ENCODE measurements at places on chromosomes 4 and X.

- no peak for DNase-seq
These were observed 182.5 kb upstream of the NPY2R start for GRCh38 chr4:155025762-155026457.

DNA sequence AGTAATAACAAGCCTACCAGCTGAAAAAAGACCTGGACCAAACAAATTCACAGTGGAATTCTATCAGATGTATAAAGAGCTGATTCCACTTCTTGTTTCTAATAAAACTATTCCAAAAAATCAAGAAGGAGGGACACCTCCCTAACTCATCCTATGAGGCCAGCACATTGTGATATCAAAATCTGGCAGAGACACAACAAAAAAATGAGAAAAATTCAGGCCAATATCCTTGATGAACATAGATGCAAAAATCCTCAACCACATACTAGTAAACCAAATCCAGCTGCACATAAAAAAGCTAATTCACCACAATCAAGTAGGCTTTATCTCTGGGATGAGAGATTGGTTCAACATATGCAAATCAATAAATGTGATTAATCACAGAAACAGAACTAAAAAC is 147.9 kb upstream of the NEIL3 start:
- no peak for DNase-seq

- no peak for DNase-seq
These were observed 47.5 kb downstream of the PKD2 start for GRCh38 chr4:88054901-88055300.

DNA sequence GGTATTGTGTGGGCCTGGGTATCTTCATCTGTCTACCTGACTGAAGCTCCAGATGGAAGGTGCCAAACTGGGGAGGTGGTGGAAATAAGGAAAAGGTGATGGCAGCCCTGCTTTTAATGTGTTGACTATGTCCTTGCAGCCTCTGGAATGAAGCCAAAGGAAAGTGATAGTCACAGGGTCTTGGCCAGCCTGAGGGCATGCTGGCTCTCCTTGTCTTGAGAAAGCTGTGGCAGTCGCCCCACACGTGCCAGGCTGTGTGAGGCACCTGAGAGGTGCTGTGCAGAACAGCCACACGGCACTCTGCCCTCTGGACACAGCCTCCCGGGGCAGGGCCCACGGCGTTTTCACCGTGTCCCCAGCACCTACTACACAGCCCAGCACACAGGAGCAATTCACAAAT is 77.6 kb downstream of the NAT8L start:
- no peak for DNase-seq

- no peak for DNase-seq
These were observed 2.9 kb upstream of the ADH6 start for GRCh38 chr4:99221980-99222379.

DNA sequence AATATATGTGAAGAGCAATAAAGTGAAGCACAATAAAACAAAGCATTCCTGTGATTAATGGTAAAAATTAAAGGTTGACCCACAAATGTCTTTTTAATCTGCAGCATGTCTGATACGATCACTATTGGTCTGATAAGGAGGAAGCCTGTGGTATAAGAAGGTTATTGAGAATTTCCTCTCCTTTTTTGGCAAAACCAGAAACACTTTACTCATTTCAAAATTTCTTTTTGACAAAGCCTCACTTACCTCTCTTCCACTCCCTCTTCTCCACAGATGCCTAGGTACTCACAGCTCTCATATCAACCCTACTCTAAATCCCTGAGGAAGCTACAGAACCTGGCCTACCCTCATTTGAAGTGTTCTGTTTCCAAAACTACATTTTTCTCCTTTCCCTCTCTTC is 56.1 kb downstream of the TSPAN5 start:
- no peak for DNase-seq

DNA sequence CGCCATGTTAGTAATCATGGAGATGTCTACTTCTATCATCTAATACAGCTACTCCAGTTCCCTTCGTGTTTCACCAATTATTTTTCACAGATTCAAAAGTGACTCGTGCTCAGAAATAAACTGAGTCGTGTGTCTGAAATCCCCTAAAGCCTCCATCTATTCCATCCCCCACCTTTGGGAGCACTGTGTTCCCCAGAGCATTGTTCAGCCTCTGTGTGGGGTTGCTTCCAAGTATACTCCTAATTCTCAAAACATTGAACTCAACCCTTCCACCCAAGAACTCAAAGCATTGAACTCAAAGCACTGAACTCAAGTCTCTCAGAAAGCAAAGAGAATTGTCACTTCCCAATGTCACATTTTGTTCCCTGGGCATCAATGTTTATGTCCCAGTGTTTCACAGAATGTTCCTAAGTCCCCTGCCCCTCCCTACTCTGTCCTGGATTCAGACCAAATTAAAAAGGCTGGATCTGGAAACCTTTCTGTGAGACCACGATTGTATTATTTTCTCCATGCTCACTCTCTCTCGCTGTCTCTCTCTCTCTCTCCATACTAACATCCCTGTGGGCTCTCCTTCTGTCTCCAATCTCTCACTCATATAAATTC is 138.5 kb upstream of the QRFPR start:
- no peak for DNase-seq

DNA sequence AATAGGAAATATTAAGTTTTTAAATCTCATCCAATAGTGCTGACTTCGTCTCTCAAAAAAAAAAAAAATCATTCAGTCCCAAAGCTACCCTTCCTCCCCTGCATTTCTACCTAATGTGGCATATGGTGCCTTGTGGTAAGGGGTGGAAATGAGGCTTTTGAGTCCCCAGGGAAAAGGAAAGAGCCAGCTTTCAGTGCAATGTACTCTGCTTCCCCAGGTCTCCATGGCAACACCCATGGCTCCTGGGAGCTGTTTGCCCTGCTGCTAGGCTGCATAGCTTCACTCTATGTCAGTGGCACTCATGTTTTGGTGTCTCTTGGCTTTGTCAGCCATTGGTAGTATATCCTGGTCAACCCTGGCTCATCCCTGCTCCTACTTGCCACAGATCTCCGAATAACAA is 175.9 kb downstream of the SLC39A8 start:
- no peak for DNase-seq

DNA sequence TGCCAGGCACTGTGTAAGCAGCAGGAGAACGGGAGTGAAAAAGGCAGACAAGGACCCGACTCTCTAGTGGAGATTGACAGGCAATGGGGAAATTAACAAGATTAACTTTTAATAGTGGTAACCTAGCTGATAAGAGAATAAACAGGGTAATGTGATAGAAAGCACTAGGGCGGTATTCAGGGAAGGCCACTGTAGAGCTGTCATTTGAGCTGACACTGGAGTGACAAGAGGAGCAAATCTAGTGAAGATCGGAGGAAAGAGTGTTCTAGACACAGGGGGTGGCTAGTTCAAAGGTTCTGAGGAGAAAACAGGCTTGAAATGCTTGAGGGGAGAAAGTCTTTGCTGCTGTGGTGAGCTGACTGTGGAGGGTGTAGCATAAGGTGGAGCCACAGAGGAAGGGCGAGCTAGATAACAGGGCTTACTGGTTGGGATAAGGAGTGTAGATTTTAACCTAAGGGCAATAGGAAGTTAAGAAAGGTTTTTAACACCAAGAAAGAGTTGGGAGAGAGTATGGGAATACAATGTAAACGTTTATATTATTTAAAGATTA is 122.8 kb downstream of the SLC10A7 start:
- no peak for DNase-seq

- no peak for DNase-seq
These were observed 1361.9 kb upstream of the ADGRL3 start for GRCh38 chr4:59838236-59838635.

DNA sequence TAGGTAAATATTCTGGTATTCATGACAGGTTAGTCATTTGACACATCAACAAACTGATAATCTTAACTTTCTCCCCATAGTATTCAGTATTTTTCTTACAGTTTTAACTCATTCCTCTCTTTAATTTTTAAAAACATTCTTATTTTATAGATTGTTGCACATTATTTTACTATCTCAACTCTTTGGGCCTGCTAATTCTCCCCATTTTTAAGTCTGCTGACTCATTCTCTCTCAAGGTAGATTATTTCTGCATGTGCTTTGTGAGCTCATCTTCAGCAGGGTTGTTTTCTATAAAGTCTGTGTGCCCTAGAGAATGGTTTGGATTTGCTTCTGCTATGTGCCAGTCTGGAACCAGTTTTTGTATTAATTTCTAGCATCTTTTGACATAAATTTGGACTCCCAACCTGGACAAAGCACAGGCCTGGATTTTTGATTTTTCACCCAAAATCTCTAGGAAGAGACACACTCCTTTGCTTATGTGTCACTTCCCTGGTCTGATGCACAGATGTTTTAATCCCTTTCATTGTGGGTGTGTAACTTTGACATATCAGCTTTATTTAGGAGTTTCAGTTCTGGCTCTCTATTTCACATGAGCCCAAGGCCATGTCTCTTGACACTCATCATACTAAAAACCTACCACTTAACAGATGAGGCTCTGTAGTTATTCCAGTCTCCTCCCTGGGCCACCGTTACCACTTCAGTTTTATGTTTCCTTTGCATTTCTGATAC is 194.3 kb upstream of the PGRMC2 start:
- DNase-seq, result no peak

DNA sequence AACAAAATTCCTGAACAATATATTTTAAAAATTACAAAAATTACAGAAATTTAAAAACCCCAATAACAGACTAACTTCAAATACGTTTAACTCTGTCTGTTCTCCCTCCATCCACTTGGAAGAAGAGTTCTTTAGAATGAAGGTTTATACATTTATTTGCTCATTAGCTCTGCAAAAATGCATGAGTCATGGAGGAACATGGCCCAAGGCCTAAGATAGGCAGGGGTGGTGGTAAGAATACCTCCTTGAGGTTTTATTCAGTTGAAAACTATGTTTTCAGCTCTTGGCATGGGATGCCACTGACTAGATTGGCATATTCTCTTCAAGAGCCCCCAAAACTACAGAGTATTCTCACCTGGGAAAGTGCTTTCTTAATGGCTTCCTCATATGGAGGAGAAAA is 8.8 kb upstream of the LRRC66 start:
- no peak for DNase-seq

GRCh38 chrX:139559383-139560042 is 29.0 kb downstream of the F9 start:
- DNase-seq, result no peak

DNA sequence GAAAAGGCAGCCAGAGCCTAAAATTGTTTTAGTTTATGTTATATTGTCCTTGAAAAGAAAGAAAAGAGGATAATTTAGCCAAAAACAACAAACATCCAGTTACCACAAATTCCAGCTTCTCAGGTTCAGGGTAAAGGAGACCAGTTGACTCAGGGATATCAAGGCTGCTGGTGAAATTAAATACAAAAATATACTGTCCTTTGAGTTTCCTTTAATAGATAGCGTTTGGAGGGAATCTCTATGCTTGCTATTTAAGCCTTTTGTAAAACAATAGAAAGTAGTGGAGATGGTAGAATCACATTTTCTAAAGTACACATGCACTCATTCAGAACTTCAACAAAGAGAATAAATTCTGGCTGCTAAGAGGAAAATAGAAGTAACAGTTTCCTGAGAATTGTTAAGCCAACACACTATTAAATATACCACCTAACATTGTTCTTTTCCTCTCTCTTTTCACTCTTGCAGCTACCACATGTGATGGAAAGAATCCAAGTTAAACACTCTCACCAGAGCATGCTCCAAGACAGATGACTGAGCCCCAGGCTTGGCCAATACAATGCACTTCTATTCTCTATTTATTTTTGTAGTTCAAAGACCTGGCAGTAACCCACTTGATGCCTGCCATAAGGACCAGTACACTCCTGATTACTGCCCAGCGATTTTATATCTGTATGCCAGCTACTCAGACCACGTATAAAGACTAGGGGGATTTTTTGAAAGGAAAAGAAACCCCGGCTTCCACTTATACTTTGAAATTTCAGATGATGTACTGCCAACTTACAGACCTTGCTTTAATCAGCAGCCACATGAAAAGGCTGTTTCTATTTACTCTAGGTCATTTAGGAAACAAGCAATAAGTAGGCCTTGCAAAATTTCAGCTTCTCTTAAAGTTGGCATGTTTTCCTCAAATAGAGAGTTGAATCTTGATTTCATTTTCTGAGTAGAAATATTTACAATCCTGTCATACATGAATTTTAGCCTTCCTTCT is 756.9 kb downstream of the FAT4 start:
- no peak for DNase-seq

GRCh38 chrX:152638443-152638904 is 779 bp downstream of the GABRQ start:
- no peak for DNase-seq

- no peak for DNase-seq
These were observed 1.2 kb downstream of the UGDH start for GRCh38 chr4:39525822-39526690.

GRCh38 chr4:83860200-83860599 is 324.3 kb downstream of the GPAT3 start:
- DNase-seq, result no peak

DNA sequence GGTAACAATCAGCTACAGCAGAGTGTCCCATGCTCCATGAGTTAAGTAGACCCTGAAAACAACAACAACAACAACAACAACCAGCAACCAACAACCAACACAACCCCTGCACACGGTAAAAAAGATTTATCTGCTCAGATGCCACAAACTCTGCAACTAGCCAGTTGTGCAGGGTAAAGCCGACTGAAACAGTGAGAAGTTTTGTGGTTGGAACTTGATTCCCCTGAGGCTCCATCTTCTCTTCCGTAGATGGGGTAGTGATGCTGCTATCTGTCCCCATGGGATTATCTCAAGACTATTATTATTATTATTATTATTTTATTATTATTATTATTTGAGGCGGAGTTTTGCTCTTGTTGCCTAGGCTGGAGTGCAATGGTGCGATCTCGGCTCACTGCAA is 50.6 kb upstream of the RAPGEF2 start:
- no peak for DNase-seq

- no peak for DNase-seq
These were observed 232.5 kb downstream of the PCDH7 start for GRCh38 chr4:30952526-30953219.

DNA sequence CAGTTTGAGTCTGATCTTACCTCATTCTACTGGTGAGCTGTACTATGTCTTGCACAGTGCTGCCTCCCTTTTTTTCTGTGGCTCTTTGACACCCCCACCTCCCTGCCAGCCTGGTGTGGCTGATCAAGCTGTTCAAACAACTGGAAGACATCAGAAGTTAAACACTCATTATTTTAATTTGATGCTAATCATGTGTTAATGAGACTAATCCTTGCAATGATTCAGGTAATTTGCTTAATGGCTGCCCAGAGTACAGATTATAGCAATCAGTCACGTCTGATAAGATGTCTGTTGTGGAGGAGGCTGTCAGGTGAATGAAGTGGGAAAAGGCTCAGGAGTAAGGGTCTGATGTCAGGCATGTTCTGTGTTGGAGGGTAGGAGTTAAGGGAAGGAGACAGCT is 87.4 kb upstream of the GK2 start:
- no peak for DNase-seq

DNA sequence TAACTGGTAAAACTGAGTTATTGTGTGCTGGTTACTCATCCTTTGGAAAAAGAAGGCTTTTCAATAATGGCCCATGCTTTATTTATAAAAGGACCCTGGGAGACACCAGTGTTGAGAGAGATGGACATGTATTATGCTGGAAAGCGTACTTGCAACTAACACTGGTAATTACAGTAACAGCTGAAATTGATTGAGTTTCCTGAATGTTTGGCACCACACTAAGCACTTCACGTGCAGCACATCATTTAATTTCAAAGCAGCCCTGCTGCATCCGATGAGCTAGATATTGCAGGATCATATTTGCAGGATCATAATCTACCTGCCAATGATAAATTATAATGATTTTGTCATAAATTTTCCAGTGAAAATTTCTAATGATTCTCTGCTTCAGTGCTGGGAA is 81.5 kb downstream of the QRFPR start:
- DNase-seq, result no peak
